GM12878 (cell line): ENCODE measurements at places on chromosomes 4 and X. TPM values are rescaled to one million over a fixed set of nuclear protein-coding genes. Genes with fewer than 3 reads are reported as not detected.

DNA sequence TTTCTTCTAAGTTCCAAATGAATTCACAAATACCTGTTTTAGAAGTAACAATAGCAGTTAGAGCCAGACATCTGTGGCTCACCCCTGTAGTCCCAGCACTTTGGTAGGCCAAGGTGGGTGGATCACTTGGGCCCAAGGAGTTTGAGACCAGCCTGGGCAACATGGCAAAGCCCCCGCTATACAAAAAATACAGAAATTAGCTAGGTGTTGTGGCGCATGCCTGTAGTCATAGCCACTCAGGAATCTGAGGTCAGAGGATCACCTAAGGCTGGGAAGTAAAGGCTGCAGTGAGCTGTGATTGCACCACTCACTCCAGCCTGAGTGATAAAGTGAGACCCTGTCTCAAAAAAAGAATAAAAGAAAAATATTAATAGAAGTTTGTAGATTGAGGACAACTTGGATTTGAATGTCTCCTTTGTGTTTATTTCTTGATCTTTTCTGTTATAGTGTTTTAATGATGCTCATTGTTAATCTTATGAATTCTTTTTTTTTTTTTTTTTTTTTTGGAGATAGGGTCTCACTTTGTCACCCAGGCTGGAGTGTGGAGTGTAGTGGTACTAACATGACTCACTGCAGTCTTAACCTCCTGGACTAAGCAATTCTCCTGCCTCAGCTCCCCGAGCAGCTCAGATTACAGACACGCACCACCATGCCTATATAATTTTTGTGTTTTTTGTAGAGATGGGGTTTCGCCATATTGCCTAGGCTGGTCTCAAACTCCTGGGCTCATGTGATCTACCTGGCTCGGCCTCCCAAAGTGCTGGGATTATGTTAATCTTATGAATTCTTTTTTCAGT lies 30.7 kb upstream of the RAPGEF2 start:
- H3K4me1 ChIP-seq = peaks cover 7% of the 10 kb centered on the region
- no peaks in the 10 kb centered on the region for H3K27me3 ChIP-seq
- no peak for DNase-seq
- H3K4me3 ChIP-seq = no peak overlapping the region

- DNase-seq = no peak
- H3K4me1 ChIP-seq = no peaks in the 10 kb centered on the region
- H3K27me3 ChIP-seq = no peaks in the 10 kb centered on the region
Measured at GRCh38 chrX:68989865-68990606, 161.2 kb downstream of the EFNB1 start.

DNA sequence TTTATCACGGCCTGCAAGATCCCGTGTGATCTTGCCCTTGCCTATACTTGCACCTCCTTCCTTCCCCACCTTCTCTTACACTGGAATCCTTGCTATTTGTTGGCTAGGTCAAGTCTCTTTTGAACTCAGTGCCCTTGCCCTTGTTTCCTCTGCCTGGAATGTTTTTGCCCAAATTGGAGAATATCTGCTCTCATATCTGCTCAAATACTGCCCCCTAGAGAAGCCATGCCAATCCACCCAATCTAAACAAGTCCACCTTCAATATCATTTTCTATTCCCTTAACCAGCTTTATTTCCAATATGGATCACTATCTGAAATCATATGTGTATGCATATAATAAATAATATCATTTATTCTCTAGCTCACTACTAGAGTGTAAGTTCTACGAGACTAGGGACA lies 1044.2 kb upstream of the FTHL17 start:
- no peaks in the 10 kb centered on the region for H3K27me3 ChIP-seq
- H3K36me3 ChIP-seq = no peaks in the 10 kb centered on the region
- no peak overlapping the region for H3K27ac ChIP-seq
- H3K4me3 ChIP-seq = no peak overlapping the region
- DNase-seq = no peak
- H3K4me1 ChIP-seq = no peaks in the 10 kb centered on the region

DNA sequence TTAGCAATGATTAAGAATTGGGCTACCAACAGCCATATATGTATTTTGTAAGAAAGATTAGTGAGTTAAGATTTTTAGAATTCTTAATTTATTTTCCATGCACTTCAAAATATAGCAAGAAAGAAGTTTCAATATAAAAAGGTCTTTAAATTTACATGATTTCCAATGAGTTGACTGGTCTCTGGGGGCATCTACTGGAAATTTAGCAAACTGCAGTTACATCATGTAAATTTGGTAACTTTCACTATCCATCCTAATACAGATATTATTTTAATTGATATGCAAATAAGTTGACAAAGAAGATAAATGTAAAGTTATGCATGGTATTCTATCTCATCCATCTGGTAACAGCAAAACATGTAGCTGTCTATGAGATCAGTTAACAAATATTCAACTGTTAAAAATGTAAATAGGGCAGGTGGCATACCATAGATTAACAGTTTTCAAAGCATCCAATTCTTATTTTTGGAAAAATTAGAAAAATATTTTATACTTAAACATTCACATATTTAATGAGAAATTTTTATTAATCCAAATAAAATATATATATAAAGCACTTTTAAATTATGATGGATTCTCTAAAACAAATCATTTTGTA lies 29.1 kb downstream of the TTC29 start:
- no peaks in the 10 kb centered on the region for H3K36me3 ChIP-seq
- no peak overlapping the region for H3K4me3 ChIP-seq
- no peaks in the 10 kb centered on the region for H3K27me3 ChIP-seq
- no peak overlapping the region for H3K27ac ChIP-seq
- H3K4me1 ChIP-seq = no peaks in the 10 kb centered on the region

DNA sequence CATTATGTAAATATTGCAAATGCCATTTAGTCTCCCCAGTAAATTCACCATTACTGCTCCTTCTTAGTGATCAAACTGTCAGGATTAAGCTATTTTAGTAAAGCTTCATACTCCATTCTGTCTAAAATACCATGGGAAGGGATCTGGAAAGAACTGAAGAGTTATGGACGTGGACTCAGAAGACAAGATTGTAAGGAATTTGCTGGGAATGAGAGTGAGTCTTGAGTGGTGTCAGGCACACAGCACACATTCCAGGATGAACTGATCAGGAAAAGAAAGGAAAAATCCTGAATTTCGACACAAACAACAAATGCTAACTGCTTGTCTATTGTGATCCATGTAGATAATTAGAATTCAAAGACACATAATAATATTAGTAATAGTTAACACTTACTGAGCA lies 311.0 kb downstream of the CENPC start:
- H3K27me3 ChIP-seq = no peaks in the 10 kb centered on the region
- no peak overlapping the region for H3K4me3 ChIP-seq
- no peaks in the 10 kb centered on the region for H3K36me3 ChIP-seq
- H3K27ac ChIP-seq = no peak overlapping the region
- H3K4me1 ChIP-seq = no peaks in the 10 kb centered on the region

DNA sequence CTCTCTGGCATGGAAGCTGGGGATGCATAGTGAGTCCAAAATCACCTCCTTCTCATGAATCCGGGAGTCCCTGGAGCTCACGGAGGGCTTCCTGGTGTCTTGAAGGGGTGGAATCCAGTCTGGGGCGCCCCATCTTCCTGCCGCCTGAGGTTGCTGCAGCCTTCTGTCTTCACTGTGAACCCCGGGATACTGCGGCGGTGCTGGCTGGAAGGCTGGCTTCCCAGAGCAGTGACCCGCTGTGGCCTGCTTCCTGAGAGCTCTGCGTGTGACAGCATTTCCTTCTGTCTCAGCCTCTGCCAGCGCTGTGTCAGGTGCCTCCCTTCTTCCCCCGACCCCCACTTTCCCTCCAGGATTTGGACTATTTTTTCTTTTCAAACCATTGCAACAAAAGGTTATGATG lies 98.8 kb upstream of the STOX2 start:
- H3K4me1 ChIP-seq = no peaks in the 10 kb centered on the region
- H3K4me3 ChIP-seq = no peak overlapping the region
- H3K27me3 ChIP-seq = no peaks in the 10 kb centered on the region
- no peak overlapping the region for H3K27ac ChIP-seq

DNA sequence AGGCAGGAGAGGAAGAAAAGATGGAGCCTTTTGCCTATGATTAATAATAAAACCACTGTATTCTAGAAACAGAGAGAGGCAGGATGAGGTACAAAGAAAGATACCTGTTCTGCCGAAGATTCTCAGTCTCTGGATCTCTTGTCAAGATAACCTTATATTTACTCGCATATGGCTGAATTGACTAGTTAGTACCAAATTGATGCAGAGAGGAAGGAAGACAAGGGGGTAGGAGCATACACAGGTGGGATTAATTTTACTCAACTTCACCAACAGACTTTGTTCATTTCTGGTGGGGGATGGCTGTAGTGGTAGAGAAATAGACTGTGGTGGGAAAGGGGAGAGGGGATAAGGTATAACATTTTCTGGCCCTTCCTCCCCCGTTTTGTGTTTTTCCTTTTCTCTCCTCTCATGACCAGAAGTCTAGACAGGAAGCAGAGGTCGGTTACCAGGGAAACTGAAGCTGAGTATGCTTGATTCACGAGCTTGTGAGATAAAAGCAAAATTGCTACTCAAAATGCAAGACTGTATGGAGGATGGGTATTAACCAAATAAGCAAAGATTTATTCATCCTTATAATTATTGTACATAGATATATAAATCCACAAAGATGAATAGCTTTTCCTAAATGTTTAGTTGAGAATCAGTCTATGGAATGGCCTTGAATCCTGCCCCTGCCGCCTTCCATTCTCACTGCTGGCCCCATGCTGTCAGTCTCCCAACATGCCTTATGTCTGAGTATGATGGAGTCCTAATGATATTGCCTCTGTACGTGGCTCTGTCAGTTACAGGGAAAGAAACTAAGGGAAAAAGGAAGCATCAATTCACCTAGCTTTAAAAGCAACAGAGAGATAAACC lies 17.8 kb upstream of the PAGE2B start:
- H3K27me3 ChIP-seq = no peaks in the 10 kb centered on the region
- H3K4me1 ChIP-seq = no peaks in the 10 kb centered on the region
- H3K4me3 ChIP-seq = no peak overlapping the region
- no peak for DNase-seq

DNA sequence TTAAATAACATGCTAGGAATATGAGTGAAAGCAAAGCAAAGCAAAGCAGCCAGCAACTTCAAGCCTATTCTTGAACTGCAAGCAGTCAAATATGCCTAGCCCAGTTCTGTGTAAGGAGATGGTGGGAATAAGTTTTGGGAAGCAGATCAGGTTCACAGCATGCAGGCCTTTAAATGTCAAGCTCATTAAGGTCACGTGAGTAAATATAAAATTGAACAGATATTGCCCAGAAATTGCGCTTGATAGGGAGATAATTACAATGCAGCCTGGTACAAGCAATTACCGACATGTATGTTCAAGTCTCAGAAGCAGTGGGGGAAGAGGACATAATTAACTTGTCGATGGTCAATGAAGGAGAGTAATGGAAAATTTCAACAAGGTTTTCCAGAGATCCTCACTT lies 6.0 kb downstream of the GNPDA2 start:
- no peaks in the 10 kb centered on the region for H3K27me3 ChIP-seq
- H3K27ac ChIP-seq = no peak overlapping the region
- no peaks in the 10 kb centered on the region for H3K4me1 ChIP-seq
- H3K4me3 ChIP-seq = no peak overlapping the region
- no peak for DNase-seq
- H3K36me3 ChIP-seq = no peaks in the 10 kb centered on the region; the same call in 1 of the 2 replicates

- peak overlapping the region; percentile 70 for H3K4me3 ChIP-seq
- H3K27ac ChIP-seq = peak overlapping the region; percentile 77
- peaks cover 8% of the 10 kb centered on the region for H3K4me1 ChIP-seq
- DNase-seq = no peak
Measured at GRCh38 chr4:75723163-75724065, 963 bp upstream of the USO1 start.

DNA sequence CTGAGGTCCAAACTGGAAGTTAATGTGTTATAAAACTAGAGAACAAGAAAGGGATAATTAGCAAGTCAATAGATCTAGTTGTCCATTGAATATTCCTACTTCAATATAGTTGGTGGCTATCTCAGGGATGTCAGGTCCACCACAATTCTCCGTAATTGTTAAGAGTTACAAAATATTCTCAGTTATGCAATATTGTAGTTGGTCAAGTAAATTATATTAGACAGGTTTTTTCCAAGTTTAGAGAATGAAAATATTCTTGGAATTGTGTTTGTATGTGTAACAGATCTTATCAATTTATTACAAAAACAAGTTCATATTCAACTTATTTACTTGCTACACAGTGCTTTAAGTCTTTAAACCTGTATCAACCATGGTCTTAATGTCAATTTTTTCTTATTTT lies 547.4 kb downstream of the SPRY1 start:
- DNase-seq = no peak
- H3K36me3 ChIP-seq = no peaks in the 10 kb centered on the region
- no peak overlapping the region for H3K4me3 ChIP-seq
- no peak overlapping the region for H3K27ac ChIP-seq

DNA sequence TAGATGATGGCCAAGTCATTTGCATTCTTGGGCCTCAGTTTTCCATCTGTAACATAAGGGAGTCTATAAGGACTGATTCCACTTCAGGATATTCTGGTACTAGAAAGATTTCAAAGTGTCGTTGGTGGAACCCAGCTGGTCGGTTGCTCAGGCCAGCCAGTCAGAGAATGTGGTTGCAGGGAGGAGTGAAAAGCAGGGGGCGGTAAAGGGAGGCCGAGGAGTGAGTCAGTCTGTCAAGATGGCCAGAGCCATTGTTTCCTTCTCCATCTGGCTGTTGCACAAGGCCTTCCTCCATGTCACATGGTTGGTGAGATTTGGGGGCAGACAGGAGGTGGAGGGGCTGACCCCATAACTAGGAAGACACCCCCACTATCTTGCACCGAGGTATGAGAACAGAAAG lies 38.2 kb downstream of the STARD8 start:
- no peak for DNase-seq
- H3K36me3 ChIP-seq = no peaks in the 10 kb centered on the region
- no peak overlapping the region for H3K27ac ChIP-seq
- no peaks in the 10 kb centered on the region; the same call in 1 of the 2 replicates for H3K27me3 ChIP-seq
- H3K4me1 ChIP-seq = no peaks in the 10 kb centered on the region
- no peak overlapping the region for H3K4me3 ChIP-seq

GRCh38 chrX:117429501-117429900 lies 687.1 kb downstream of the KLHL13 start:
- H3K27me3 ChIP-seq = no peaks in the 10 kb centered on the region
- H3K4me1 ChIP-seq = no peaks in the 10 kb centered on the region
- no peak overlapping the region for H3K4me3 ChIP-seq
- no peak overlapping the region for H3K27ac ChIP-seq

Gene CXCL11
- not detected in 2 replicates for polyA plus RNA-seq
